ENCODE measurements at places on chromosomes 2 and 18. TPM values are rescaled to one million over a fixed set of nuclear protein-coding genes. Genes with fewer than 3 reads are reported as not detected.
A peak's percentile ranks its signal among the peaks of the same experiment; 100 is the strongest.

Gene SLC38A11
- total RNA-seq, result 0.69 TPM

DNA sequence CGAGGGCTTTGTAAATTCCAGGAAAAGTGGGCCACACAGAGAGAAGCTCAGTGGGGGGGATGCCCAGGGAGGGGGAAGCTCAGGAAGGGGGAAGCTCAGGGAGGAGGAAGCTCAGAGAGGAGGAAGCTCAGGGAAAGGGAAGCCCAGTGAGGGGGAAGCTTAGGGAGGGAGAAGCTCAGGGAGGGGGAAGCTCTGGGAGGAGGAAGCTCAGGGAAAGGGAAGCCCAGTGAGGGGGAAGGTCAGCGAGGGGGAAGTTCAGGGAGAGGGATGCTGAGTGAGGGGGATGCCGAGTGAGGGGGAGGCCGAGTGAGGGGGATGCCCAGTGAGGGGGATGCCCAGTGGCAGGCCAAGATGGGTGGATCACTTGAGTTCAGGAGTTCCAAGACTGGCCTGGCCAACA, 821 bp upstream of the CHRNG start:
- DNase-seq, result no peak

GRCh38 chr2:27379836-27380625, 503 bp downstream of the ZNF513 start:
- DNase-seq, result peak; percentile 69

- no peak for DNase-seq
Measured at GRCh38 chr18:79897940-79898625, 53.4 kb downstream of the SLC66A2 start.

GRCh38 chr2:128591861-128592822, 273.5 kb upstream of the HS6ST1 start:
- no peak for DNase-seq

Gene FNDC4
- 30.4 TPM for total RNA-seq

- peak; percentile 50 for DNase-seq
Measured at GRCh38 chr2:163132850-163133249, 294.3 kb upstream of the KCNH7 start.

DNA sequence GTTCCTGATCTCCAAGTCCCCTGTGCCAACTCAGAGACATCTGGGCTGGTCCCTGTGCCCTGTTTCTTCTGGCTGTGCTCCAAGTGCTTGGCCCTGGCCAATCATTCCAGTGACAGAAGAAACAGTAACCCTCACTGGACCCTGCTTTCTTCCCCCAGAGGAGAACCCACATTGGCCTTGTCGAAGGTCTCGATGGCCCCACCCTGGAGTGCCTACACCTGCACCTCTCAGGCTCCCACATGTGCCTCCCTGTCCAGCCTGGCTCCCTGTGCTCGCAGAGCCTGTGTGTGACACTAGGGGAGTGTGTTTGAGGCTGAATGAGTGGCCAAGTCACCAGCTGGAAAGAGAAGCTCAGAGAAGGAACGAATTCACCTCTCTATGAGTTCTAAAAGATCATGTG, 5.9 kb upstream of the MAL start:
- no peak for DNase-seq

GRCh38 chr2:96923810-96924774, 54.2 kb upstream of the SEMA4C start:
- DNase-seq, result no peak

Gene SCYGR4
- not detected for total RNA-seq

- DNase-seq, result peak; percentile 73
Measured at GRCh38 chr2:23351388-23352141, 33.4 kb upstream of the KLHL29 start.

All from renal cortical epithelial cell (primary cell).